ENCODE measurements at places on chromosomes 3 and 15. TPM values are rescaled to one million over a fixed set of nuclear protein-coding genes. Genes with fewer than 3 reads are reported as not detected.

TFRC gene
- 133 TPM for total RNA-seq

CLSTN2 gene
- 4.2 TPM for total RNA-seq

CD86 gene
- not detected for total RNA-seq

NOX5 gene
- 0.18 TPM for total RNA-seq

LDHAL6B gene
- not detected for total RNA-seq

ONECUT1 gene
- not detected for total RNA-seq

PLSCR5 gene
- not detected for total RNA-seq

SAMMSON gene
- total RNA-seq: not detected

ARGFX gene
- not detected for total RNA-seq

PPARG gene
- total RNA-seq: 19.1 TPM

MYZAP gene
- total RNA-seq: 0.54 TPM

ASB14 gene
- total RNA-seq: not detected

SIDT1 gene
- not detected for total RNA-seq
